ENCODE measurements at places on chromosomes 4 and X.

DNA sequence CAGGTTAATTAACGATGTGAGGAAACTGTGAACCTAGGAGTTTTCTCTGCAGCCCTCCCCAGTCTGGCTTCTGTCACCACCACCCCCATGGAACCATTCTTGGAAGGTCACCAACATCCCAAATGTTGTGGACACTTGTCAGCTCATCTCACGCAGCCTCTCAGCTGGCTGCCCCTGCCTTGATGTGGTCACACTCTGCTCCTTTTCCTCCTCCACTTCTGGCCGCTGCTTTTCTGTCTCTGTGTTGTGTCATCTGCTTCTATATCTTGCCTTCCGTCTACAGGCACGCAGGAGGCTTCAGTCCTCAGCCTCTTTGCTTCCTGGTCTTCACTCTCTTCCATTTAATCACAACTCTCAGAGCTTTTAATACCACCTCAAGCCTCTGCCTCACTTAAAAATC, 371.5 kb upstream of the SLIT2 start:
- DNase-seq: peak; percentile 10

DNA sequence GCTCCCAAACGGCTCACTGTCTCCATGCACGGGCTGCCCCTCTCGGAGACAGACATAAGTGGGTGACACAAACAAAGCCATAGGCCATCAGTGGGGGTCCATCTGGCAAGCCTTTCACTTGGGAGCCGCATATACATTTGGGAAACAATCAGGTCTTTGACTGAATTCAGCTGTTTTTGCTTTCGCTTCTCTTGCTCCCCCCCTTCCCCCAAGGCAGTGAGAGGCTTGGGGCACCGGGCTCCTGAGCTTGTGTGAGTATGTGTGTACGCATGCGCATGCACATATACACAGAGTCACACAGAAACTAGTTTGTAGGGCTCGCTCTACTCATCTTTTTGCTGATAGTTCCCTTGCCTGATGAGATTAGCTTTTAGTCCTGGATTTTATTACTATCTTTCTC, 284.4 kb downstream of the AFF2 start:
- no peak for DNase-seq

- no peak for DNase-seq
Observed at GRCh38 chrX:153644356-153645125, 2.5 kb upstream of the DUSP9 start.

DNA sequence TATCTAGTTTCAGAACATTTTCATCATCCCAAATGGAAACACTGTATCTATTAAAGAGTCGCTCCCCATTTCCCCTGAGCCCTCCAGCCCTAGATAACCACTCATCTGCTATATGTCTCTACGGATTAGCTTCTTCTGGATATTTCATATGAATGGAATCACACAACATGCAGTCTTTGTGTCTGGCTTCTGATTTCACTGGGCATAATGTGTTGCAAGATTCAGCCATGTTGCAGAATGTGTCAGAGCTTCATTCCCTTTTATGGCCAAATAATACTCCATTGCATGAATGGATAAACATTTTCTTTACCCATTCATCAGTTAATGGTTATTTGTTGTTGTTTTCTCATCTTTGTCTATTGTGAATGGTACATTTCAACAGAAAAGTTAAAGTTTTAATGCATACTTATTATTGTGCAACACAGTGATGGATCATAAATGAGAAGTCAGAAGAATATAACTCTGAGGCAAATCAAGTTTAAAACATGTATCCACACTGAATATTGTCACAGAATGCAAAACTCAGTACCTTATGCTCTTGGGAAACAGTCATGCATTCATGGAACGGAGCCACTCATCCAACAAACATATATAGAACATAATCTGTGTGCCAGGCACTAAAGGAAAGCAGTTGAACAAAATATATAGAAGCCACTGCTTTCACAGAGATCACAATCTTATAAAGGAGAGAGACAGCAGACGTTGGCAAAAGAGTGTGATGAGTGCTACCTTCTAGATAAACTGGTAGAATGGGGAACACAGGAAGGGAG, 57.8 kb upstream of the MAGEA4 start:
- DNase-seq: no peak

- DNase-seq: no peak
Observed at GRCh38 chr4:73433140-73433539, 2.9 kb upstream of the AFP start.

- peak; percentile 65 for DNase-seq
Observed at GRCh38 chr4:84673475-84674240, 90.7 kb downstream of the CDS1 start.

DNA sequence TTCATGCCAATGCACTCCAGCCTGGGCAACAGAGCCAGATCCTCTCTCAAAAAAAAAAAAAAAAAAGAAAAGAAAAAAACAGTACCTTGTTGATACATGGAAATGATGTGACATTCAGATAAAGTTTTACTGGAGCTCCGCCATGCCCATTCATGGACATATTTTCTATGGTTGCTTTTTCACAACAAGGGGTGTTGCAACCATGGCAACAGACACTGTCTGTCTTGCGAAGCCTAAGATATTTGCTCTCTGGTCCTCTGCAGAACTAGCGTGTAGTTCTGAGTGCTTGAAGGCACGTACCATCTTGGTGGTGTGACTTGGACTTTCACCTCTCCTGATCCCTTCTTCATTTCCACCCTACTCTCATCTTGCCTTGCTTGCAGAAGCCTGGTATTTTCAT, 53.2 kb downstream of the TBL1X start:
- no peak for DNase-seq

DNA sequence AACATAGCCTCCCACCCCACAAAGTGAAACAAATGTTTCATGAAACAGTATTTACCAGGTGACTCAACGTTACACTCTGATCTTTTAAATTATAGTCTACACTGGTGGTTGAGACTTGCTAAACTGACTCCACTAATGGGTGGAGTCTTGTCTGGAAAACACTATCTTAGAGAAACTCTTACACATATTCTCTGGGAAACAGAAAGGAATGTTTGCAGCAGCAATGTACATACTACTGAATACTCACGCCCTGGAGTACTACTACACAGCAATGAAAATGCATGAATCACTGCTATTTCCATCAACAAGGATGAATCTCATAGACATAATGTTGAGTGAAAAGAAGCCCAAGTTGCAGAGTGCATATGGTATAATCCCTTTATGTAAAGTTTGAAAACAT, 208.5 kb upstream of the IGFBP7 start:
- no peak for DNase-seq

DNA sequence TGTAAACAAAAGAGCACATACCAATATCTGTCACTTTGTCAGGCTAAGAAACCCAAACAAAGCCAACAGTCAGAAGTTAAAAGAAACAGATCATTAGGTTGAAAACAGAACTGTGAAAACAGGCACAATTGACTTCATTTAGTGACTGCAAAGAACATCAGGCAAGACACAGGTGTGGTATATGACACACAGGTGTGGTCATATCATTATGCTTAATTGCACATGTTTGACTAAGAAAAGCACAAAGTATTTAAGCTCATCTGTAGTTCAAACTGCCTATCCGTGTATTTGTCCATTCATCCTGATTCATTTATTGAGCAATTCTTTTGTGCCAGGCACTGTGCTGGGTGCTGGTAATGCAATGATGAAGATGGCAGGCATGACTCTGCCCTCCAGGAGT, 150.7 kb downstream of the DEFB131A start:
- no peak for DNase-seq

DNA sequence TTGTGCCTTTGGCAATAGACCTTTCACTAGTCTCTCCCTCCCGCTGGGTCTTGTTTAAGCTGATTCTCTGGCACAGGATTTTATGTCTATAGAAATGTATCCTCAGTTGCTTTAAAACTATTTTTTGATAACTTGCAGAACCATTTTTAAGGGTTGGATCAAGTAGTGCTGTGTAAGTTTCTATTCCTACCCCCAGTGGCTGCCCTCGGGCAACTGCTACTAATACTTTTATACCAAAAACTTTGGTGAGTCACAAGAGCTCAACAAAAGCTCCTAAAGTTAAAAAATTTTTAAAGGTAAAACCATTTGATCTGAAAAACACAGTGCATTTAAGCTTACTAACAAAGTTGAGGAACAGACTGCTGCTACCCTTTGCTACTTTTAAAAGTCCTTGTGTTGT, 1460.6 kb upstream of the PCDH7 start:
- no peak for DNase-seq

DNA sequence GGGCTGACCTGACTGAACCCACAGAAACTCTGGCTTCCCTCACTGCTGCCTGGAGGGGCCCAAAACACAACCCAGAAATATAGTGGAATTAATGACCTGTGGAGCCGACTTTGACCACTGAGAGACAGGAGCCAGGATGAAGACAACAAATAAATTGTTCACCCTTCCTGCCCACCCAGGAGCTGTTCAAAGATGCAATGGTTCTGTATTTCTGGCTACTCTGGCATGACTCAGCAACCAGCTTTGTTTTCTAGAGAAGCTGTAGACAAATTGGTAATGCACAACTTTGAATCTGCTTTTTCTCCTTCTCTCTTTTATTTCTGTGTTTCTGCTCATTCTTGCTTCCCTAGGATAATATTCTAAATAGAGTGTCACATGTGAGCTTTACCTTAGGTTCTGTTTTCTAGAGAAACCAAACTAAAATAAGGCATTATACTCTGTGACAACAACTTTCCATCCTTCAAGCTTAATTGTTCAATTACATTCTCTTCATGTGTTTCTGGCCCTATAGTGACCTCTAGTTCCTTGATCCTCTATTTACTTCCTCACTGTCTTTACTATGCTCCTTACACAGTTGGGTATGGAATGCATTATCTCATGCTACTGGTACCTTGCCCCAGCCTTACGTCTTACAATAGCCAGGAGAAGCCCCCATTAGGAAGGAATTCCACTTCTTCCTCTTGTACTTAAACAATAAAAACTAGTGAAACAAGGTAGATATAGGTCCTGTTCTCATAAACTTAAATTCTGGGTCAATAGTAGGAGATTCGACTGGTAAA, 6.5 kb upstream of the PRKG2 start:
- DNase-seq: no peak

GRCh38 chr4:56940971-56941370, 33.3 kb downstream of the REST start:
- DNase-seq: no peak

DNA sequence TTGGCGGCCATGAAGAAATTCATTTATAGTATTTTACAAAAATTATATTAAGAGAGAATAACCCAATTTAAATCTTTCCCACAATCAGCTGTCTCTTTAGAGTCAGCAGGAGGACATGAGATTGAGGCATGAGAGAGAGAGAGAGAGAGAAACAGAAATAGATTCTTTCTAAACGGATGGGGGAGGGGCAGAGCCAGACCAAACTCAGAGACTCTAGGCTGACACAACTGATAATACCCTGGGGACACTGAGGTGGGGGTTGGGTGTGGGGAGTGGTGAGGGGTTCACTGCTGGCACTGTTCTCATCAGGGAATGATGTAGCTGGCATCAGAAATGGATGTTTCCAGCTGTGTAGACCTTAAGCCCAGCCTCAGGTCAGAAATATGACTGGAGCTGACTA, 20.5 kb upstream of the HOPX start:
- DNase-seq: no peak

- DNase-seq: no peak
Observed at GRCh38 chrX:4708970-4709760, 995.7 kb upstream of the PRKX start.

DNA sequence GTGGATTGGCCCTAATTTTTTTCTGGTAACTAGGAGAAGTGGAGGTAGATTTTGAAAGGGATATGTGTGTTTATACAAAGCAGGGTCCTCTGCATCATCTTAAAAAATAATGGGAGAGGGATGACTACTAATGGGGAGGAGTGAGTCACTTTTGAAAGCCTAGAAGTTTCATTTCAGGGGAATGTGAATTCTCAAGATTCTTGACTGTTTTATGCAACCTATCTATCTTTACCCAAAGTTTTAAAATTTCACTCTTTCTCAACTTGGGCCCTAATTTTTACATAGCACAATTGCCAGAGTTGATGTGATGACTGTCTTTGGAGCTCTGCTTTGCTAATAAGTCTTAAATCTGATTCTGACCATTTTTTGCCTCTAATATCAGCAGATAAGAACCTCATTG, 445.2 kb downstream of the GRXCR1 start:
- peak; percentile 8 for DNase-seq

- no peak for DNase-seq
Observed at GRCh38 chrX:22278375-22278774, 5.7 kb downstream of the CBLL2 start.

DNA sequence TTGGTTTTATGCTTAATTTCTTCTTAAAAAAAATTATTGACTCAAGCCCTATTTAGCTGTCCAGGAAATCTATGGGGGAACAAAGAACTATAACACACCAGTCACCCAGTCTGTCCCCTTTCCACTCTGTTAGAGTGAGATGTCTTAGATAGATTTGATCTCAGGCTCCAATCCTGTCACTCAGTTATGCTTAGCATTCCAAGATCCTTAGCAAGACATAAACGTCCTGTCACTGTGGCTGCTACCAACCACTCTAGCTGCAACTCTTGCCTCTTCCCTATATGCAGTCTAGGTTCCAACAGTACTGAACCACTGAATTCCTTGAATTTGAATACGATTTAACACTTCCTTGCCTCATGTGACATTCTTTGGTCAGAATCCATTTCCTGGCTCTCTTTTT, 241.9 kb upstream of the NWD2 start:
- no peak for DNase-seq

DNA sequence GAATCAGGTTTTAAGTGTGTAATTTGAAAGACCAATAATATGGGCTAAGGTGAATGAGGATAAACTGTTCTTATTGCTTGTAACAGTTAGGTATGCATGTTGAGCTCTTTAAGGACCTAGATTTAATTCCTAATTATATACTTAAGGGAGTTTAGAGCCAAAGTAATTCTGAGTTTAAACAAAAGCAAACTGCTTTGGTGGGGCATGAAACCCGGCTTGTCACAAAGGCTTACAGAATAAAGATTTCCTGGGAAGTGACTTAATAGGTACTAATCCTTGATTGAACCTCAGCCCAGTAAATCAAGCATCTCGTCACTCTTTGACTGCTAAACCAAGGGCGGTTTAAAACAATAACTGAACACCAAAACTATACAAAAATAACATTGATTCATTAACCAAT, 1324.2 kb downstream of the RPA4 start:
- DNase-seq: no peak

DNA sequence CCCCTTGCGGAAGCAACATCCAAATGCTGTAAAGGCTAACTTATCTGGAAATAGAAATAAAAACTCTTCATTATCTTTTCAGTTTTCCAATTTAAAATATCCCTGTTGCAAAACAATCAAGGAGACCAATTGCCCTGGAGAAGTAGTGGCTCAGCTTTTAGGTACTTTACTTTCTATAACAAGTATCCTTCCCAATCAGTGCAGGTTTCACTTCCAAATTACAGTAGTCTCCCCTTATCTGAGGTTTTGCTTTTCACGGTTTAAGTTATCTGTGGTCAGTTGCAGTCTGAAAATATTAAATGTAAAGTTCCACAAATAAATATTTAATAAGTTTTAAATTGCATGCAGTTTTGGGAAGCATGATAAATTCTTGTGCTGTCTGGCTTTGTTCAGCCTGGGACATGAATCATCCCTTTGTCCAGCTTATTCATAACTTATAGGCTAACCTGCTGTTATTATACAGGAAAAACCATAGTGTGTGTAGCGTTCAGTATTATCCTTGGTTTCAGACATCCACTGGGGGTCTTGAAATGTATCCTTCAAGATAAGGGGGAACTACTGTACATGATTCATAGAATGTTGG, 973.1 kb upstream of the GRID2 start:
- no peak for DNase-seq

All from GM04504 (cell line).